ENCODE measurements at places on chromosomes 6 and 20. TPM values are rescaled to one million over a fixed set of nuclear protein-coding genes. Genes with fewer than 3 reads are reported as not detected.

GRCh38 chr6:69164564-69165229 is 529.6 kb downstream of the ADGRB3 start:
- DNase-seq: no peak

- DNase-seq: no peak
Measured at GRCh38 chr6:39576556-39577303, 148.5 kb downstream of the KIF6 start.

- no peak for DNase-seq
Measured at GRCh38 chr6:64041373-64041772, 405.8 kb downstream of the PHF3 start.

DNA sequence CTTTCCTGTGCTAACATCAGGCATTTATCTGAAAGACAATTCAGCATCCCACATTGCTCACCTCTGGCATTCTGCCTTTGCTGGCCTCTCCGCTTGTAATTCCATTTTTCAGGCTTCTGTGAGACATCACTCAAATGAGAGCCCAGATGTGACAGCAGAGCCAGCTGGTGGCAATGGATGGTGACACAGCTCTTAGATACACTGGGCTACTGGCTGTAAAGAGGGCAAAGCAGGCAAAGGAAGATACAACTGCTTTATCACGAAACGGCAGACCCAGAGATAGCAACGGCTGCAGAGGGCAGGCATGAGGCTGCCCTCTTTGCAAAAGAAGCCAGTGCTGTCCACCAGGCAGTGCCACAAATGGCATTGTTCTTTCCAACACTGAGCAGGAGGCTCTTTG is 329.8 kb downstream of the KIF16B start:
- no peak for DNase-seq

DNA sequence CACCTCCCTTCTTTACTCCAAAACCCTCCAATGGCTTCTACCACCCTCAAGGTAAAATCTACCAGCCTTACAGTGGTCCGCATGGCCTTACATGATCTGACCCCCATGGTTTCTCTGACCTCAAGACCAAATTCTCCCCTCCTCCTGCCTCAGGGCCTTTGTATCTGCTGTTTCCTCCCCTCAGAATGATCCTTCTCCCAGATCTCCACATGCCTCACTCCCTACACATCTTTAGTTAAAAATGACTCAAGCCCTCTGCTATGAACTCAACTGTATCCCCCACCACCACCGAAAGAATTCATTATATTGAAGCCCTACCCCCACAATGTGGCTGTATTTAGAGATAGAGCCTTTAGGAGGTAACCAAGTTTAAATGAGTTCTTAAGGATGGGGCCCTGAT is 4.1 kb downstream of the SLC23A2 start:
- DNase-seq: peak; percentile 30

GRCh38 chr20:17933711-17934110 is 34.9 kb downstream of the SNX5 start:
- no peak for DNase-seq

DNA sequence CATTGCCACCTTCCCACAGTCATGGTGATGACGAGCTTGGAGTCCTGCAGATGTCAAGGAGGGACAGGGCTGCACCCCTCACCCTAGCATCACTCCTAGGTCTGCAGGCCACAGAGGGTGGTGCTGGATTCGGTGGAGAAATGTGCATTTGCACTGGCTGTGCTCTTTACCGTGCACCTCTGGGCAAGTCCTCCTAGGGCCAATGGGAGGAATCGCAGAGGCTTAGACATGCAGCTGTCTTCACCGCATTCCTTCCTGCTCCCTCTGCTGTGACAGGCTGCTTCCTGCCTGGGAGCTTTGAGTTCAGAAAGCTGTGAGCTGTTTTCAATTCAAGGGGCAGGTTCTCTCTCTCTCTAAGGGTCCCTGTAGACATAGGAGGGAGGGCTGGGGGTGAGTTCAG is 85.1 kb downstream of the EDN3 start:
- no peak for DNase-seq

- DNase-seq: no peak
Measured at GRCh38 chr6:139073118-139073517, 44.6 kb downstream of the ABRACL start.

DNA sequence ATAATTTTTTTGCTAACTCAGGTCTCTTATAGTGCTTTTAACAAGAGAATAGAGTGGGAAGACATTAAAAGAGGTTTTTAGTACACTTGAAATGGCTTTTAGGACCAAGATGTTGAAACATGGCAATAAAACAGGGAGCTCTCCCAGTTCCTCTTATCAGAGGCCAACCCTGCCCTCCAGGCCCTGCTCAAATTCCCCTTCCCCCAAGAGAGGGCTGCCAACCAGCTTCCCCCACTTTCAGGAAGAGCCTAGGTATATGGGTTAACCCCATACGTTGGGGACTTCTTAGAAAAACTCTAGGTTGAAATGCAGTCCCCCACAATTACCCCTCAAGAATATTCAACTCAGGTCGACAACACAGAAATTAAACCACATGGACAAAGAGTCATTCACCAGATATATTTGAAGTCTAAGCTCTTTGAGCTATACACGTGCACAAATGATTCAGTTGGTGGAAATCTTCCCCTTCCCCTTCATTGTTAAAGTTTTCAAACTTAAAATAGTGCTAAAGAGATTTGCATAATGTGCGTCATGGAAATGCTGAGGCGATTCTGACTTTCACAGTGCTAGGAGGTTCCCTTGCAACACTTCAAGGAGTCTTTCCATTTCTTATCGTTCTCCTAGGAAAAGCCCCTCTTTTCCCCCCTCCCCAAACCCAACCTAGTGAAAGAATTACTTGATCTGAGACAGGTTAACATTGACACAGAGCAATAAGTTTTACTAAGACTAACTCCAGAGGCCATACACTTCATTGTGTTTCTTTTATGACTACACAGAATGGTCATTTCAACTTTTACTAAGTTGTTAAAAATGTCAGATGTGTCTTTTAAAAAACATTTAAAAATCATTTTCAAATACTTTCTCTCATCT is 49.8 kb upstream of the ENPP5 start:
- no peak for DNase-seq

DNA sequence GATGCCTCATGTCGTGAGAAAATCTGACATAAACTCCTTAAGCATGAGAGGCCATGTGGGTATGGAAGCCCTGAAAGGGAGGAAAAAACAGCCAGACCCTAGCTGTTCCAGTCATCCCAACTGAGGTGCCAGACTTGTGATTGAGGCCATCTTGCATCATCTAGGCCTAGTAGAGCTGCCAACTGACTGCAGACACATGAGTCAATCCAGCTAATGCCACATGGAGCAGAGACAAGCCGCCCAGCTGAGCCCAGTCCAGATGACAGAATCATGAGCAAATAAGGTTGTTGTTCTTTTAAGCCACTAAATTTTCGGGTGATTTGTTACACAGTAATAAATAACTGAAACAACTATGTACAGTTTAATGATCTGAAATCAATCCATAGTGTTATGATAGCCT is 680.9 kb downstream of the MAFB start:
- DNase-seq: peak; percentile 2

DNA sequence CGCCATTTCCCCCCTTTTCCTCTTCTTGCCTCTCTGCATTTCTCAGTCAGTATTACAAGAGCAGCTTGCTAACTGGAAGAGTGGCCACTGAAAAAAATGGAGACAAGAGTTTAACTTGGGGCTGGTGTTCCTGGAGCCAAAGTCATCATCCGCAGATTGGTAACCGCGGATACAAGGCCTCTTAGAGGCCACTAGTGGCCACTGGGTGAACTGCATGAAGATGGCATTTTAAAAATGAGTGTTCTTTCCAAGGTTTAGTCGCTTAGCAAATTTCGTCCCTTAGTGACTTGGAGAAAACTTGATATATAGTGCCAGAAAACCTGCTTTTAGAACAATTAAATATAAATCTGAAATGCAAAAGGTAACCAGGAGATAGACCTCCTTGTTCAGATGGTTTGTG is 4.8 kb downstream of the F13A1 start:
- DNase-seq: peak; percentile 11

GRCh38 chr6:89527634-89528033 is 94.7 kb downstream of the ANKRD6 start:
- no peak for DNase-seq

GRCh38 chr6:8557014-8557748 is 121.8 kb upstream of the SLC35B3 start:
- DNase-seq: no peak

- peak; percentile 10 for DNase-seq
Measured at GRCh38 chr20:48211238-48211637, 426.0 kb upstream of the SULF2 start.

Gene LAMA2
- total RNA-seq: 13.3 TPM

Gene ZC3H12D
- not detected for total RNA-seq

Gene TREML2
- not detected for total RNA-seq

Gene TTK
- total RNA-seq: 21.5 TPM

Gene RARS2
- total RNA-seq: 56.9 TPM
